Central memory CD4-positive, alpha-beta T cell (primary cell): ENCODE measurements at places on chromosomes 12 and 14.

- no peak for DNase-seq
Observed at GRCh38 chr12:94263905-94264561, 115.7 kb downstream of the PLXNC1 start.

DNA sequence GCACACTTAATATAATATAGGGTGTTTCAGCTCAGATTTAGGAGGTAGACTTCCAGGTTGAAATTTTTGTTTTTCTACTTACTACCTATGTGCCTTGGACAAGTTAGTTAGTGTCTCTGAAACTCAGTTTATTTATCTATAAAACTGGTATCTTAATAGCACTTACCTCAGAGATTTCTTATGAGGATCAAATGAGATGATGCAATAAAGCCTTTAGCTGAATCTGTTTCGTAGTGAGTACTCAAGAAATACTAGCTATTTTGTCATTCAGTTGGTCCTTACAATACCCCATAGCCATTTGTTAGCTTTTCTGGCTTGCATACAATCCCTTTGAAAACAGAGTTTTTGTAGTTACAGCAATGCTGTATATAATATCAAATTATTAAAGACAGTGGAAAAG is 497.0 kb downstream of the NRXN3 start:
- DNase-seq: no peak

DNA sequence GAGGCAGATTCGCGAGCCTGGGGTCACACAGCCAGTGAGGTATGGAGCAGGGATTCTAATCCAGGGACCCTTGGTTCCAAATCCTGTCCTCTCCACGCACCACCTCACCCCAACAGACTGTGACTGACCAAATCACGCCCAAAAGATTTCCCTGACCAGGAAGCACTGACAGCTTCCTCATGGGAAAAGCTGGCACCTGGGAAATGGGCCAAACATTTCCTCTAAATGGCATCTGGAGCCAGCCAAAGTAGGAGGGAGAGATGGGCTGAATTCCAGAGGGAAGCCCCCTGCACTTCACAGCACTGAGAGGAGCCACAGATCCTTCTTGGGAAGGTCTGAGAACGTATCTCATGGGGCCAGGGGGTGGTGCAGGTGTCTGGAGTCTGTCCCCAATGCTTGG is 28.8 kb downstream of the CCDC92 start:
- no peak for DNase-seq

GRCh38 chr12:119659289-119659897 is 8.5 kb upstream of the PRKAB1 start:
- DNase-seq: peak; percentile 35

DNA sequence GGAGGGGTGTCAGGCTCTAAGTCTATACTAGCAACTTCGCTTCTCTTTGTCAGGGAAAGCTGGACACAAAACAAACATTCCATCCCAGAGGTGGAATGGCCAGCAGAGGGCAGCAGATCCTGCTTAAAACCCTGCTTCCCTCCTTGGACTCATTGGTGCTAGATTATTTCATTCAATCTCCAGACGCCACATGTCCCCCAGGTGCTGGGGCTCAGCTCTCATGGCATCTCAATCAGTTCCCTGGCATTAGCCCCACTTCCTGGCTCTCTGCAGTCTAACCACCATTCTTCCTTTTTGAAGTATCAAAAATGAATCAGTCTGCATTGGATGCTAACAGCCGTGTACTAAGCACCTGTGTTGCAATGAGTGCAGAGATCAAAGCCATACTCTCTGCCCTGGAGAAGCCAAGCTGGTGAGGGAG is 8.1 kb upstream of the PPP1R1A start:
- peak; percentile 28 for DNase-seq

DNA sequence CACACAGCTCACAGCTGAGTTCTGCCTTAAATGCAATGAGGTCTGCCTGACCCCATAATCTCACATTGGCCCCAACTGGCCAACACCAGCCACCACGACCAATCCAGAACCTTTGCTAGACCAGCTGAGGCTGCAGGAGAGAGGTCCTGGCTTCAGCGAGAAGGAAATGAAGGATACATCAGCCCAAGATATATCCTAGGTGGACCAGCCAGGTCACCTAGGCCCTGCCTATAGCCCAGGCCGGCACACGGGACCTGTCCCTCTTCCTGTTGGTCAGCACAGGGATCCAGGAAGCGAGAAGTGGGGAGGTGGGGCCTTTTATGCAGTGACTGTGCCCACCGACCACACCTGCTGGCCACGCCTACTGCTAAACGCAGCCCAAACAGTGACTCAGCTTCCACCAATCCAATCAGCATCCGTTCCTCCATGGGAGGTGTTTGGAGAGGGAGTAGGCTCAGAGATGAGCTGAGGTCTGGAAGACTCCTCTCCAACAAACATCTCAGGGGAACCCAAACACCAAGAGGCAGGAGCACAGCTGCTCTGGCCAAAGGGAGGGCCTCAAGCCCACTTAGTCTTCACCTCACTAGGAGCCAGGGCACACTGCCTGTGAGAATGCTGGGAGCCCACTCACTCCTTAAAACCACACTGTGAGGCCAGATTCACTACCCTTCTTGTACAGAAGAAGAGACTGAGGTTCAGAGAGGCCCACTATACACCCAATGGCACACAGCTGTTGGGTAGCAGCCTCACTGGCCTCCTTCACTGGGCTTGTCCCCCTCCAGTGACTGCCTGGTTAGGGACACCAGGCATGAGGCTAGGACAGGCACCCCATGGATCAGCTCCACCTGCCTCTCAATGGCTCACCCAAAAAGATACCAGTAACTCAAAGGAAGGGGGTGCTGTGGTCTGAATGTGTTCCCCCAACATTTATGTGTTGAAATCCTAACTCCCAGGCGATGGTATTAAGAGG is 51.3 kb upstream of the PPP2R5C start:
- no peak for DNase-seq

GRCh38 chr14:32666308-32666707 is 272.4 kb upstream of the NPAS3 start:
- DNase-seq: no peak

GRCh38 chr12:109461049-109461845 is 15.9 kb downstream of the KCTD10 start:
- DNase-seq: no peak

DNA sequence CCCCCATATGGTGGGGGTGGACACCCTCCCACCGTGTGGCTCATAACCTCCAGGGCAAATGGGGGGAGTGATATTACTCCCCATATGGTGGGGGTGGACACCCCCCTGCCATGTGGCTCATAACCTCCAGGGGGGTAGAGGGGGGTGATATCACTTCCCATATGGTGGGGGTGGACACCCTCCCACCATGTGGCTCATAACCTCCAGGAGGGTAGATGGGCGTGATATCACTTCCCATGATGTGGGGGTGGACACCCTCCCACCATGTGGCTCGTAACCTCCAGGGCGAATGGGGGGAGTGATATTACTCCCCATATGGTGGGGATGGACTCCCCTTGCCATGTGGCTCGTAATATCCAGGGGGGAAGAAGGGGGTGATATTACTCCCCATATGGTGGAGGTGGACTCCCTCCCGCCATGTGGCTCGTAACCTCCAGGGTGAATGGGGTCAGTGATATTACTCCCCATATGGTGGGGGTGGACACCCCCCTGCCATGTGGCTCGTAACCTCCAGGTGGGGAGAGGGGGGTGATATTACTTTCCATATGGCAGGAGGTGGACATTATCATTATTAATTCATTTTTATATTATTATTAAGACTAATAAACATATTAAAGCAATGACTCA is 51.2 kb upstream of the OXA1L start:
- no peak for DNase-seq

GRCh38 chr12:5780536-5780935 is 164.5 kb downstream of the ANO2 start:
- no peak for DNase-seq

GRCh38 chr12:46585854-46586621 is 213.5 kb upstream of the SLC38A2 start:
- peak; percentile 57 for DNase-seq

DNA sequence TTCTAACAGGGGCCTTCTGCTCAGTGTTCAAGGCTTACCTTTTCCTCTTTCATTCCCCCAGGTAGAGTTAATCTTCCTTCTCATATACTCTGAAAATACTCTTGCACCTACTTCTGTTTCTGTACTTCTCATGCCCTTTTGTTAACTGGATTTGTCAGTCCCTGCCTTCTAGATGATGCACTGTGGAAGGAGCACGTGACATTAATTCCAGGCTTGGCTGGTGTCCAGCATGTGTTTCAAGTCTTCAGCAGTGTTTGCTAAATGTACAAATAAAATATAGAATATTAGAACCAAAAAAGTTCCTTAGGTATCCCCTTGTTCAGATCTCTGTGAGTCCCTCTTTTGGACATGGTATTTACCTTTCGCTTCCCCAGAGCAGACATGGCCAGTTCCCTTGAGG is 27.9 kb upstream of the EVL start:
- no peak for DNase-seq
